ENCODE measurements at places on chromosomes 5 and 9.
A peak's percentile ranks its signal among the peaks of the same experiment; 100 is the strongest.

DNA sequence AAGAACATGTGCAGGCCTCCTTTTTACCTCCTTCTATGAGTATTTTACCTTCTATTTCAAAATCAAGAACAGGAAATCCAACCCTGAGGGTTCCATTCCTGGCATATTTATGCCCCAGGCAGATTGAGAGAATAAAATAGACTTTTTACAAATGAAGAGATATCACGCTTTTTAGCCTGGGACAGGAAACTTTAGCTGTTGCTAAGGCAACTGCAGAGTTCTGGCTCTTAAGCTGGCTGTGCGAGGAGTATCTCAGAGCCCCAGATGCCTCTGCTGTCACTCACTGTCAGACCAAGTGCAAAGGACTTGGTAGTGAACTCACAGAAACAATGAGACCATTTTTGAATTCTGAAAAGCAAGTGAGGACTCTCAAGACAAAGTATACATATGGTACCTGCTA lies 69.5 kb upstream of the HSPB3 start:
- peak; percentile 32 for DNase-seq

GRCh38 chr5:167708449-167708848 lies 583.0 kb upstream of the WWC1 start:
- no peak for DNase-seq

DNA sequence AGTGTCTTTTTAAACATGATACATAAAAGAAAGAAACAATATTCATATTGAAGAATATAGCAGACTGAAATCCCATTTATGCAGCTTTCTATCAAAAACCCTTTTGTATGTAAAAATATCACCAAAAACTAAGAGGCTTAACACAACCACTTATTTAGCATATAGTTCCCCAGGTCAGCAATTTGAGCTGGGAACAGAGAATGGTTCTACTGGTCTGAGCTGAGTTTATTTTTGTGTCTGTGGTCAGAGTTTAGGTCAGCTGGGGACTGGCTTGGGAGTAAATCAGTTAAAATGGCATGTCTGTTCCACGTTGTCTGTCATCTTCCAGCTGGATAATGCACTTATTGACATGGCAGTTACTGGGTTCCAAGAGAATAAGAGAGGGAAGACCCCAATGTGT lies 165.0 kb downstream of the TMEM232 start:
- DNase-seq, result peak; percentile 19

GRCh38 chr5:134122530-134122929 lies 8.0 kb downstream of the TCF7 start:
- DNase-seq, result no peak

GRCh38 chr5:154923441-154924430 lies 14.3 kb downstream of the GEMIN5 start:
- DNase-seq, result peak; percentile 56

DNA sequence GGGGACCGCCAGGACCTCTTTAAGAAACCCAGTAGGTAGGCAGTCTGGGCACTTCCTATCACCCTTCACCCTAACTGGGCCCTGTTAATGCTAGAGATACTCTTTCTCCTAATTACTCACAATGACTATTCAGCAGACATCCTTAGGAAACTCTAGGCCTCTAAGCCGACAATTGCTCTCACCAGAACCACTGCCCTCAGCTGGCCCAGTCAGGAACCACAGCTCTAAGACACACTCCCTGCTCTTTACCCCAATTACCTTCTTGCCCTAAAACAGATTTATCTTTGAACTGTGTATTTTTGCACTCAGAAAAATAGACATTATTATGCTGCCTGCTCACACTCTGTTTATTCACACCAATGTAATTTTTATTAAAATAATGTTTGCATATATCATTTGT lies 432.6 kb upstream of the SLC30A5 start:
- no peak for DNase-seq

DNA sequence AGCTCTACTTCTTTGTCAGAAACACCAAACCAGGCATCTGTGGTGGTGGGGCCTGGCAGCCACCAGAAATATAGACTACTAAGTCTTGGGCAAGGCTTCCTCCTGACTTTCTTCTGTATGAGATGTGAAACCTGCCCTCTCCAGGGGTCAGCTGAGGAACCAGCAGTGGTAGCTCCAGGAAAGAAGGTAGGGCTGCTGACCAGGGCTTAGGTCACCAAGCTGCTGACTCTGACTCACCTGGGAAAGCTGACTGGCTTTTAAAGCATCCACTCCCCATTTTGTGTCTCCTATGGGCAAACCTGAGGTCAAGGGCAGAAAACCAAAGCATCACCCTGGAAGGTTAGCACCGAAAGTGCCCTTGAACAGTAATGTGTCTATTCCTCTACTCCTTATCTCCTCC lies 10.4 kb upstream of the SH3TC2 start:
- no peak for DNase-seq

GRCh38 chr5:10583663-10584572 lies 20.0 kb downstream of the ANKRD33B start:
- DNase-seq, result no peak

- no peak for DNase-seq
Observed at GRCh38 chr5:77492653-77493000, 511 bp upstream of the WDR41 start.

DNA sequence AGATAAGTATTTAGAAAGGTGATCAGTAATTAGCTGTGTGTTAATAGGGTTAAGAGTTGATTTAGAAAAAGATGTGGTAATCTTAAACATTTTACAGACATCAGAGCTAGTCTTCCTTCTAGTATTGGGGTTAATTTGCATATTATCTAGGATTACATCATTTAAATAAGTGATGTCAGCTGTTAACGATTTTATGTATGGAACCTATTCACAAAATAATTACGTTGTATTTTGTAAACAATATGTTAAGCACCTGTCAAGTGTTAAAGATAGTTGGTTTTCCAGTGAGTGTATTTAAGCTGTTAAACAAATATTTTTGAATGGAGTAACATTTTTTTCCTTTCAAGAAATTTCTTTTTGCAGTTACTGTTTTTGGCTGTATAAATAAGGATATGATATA lies 2.2 kb downstream of the DCP2 start:
- DNase-seq, result no peak

GRCh38 chr5:95809414-95809960 lies 13.0 kb downstream of the GLRX start:
- peak; percentile 56 for DNase-seq

DNA sequence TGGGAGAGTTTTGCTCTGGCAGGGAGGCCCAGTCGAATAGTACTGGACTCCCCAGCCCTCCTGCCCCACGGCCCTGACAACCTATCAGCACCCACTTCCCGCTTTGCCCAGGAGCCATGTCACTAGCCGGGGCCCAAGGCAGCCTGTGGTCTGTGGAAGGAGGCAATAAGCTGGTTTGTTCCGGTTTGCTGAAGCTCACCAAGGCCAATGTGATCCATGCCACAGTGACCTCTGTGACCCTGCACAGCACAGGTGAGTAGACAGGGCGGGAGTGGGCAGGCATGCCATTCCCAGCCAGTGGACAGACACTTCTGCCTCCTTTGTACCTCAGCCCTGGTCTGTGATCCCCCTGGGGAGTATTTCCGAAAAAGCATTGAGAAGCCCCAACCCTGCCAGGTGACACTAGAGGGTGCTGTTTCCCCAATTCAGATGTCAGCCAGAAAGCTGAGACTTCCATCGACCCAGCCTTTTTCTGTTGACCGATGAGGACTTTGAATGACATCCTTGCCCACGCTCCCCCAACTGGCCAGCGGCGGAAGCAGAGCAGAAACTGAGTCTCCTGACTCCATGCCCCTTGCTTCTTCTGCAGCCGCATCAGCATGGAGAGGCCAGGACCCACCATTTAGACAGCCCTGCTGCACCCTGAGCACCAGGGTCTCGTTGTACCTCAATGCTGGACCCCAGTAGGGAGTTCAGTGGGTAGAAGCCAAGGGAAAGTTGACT lies 9.6 kb downstream of the PCYOX1L start:
- peak; percentile 81 for DNase-seq

GRCh38 chr9:127176631-127177030 lies 54.2 kb upstream of the ANGPTL2 start:
- no peak for DNase-seq

DNA sequence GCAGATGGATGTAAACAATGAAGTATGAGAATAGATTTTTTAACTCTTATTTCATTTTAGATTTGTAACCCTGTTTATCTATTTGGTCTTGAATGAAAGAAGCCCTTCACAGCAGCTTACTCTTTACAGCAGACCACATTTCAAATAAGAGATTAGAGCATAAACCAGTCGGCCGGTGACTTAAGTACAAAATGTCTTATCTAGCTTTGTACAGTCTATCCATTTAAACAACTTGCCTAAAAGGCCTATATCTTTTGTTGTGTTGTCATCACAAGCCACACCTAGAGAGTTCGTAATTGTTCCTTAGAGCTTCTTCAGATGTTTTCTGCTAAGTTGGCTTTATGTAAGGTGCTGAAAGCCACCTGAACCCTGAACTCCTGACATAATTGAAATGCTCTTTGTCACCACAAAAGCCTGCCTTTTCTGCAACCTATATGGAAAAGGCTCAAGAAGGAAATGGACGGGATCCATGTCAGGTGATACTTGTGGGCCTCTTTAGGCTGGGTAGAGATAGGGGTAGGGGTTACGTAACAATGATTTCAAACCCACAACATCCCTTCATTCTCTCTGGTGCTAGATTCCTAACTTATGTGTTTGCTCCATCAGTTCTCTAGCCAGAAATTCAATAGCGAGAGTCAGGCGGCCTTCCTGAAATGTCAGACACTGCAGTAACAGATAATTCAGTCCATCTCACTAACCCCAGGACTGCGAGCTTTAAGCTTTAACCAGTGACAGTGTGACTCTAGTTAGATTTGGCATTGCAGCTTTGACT lies 162.5 kb downstream of the CD180 start:
- no peak for DNase-seq

DNA sequence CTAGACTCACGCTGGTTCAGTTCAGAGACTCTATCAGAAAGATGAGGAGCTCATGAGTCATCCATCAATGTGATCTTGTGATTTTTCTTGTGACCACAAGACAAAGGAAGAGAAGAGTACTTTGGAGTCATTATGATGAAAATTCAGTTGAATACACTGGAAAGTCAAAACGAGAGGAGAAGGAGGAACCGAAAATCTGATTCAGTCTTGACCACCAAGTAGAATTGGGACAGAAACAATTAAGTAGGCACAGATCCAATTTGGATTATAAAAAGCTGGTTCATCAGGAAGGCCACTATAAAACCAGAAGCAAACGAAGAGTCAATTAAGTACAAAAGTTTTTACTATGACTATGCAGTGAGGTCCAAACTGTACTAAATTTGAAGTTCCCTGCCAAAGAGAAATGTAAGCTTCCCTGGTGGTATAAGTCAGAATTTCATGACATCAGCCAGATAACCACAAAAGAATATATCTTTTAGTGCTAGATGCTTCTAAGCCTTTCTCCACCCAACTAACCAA lies 90.9 kb downstream of the THBS4 start:
- DNase-seq, result peak; percentile 66

GRCh38 chr9:13952906-13953305 lies 361.0 kb downstream of the NFIB start:
- DNase-seq, result peak; percentile 48

DNA sequence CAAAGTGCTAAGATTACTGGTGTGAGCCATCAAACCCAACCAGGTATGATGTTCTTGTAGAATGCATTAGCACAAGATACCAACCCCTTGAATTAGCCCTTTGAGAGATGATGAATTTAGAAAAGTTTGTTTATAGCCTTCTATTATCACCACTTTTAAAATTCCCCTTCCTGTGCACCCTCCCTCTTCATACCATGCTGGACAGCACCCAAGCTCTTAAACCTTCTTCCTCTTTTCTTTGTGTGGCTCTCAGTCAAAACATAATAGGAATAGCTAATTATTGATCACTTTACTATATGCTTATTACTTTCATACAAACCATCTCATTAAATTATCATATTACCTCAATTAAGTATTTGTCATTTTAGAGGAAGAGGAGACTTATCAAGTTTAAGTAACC lies 87.6 kb upstream of the TMED7 start:
- no peak for DNase-seq

GRCh38 chr5:643811-644271 lies 31.7 kb downstream of the CEP72 start:
- no peak for DNase-seq

GRCh38 chr9:11749396-11749795 lies 943.8 kb upstream of the TYRP1 start:
- no peak for DNase-seq

- no peak for DNase-seq
Observed at GRCh38 chr9:88090151-88090581, 48.1 kb downstream of the SPATA31C2 start.

GRCh38 chr9:114364134-114365041 lies 23.4 kb downstream of the AKNA start:
- DNase-seq, result peak; percentile 66

DNA sequence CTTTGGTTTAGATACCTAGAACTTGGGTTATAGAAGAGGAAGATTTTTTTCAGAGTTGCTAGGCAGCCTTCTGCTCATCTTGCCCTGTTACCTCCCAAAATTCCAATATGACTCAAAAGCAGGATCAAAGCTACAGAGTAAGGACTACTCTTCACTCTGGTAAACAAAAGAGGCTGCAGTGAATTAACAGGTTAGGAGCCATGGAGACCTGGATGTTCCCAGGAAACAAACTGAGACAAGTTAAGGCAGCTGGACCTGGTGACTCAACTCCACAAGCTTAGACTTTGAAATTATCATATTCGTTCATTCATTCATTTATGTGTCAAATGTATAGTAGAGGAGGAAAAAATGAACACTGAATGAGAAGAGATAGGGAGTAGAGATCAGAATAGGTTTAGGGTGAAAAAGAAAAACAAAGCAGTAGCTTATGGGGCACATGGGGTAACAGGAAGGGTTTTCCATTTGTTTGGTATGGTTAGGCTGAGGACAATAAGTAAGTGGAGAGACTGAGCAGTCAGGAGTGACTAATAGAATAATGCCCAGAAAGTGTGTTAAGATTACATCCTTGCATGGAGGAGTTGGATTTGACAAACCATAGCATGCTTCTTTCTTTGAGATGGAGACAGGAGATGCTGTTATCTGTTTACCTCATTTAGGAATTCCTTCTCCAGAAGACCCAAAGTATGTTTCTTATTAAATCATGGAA lies 464.0 kb upstream of the ZNF608 start:
- DNase-seq, result no peak

- no peak for DNase-seq
Observed at GRCh38 chr9:18805386-18805785, 227.6 kb downstream of the SAXO1 start.

- peak; percentile 84 for DNase-seq
Observed at GRCh38 chr5:168409591-168410458, 76.4 kb upstream of the RARS1 start.

DNA sequence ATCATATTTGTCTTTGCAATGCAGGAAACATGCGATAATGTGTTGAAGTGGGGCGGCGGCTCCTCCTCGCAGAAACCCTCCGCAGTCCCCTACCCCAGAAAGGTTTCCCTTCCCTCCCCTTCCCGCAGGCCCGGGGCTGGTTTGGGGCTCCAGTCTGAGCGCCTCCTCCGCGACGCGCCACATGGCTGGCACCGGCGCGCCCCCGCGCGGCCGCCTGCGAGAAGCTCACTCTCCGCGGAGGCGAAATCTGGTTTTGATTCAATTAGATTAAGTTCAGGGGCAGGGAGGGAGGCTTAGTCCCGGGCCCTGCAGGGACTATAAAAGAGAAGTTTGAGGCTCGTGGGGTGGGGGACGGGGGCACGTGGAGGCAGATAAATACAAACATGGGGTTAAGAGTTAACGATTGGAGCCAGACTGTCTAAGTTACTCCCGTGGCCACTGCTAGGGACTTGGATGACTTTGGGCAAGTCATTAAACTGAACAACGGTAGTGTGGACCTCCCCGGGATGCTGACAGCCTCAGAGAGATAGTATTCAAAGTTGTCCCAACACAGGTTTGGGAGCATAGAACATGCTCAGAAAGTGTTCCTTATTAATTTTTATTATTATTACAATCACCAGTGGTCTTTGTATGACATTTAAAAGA lies 69.4 kb downstream of the MSX2 start:
- peak; percentile 85 for DNase-seq

GRCh38 chr9:129626625-129627284 lies 792 bp downstream of the NTMT1 start:
- peak; percentile 80 for DNase-seq

Data from astrocyte of the hippocampus (primary cell).